Kidney tubule cell (primary cell): ENCODE measurements at places on chromosomes 3 and 15.

GRCh38 chr3:129132097-129132866 lies 10.7 kb upstream of the RAB43 start:
- no peak for DNase-seq

DNA sequence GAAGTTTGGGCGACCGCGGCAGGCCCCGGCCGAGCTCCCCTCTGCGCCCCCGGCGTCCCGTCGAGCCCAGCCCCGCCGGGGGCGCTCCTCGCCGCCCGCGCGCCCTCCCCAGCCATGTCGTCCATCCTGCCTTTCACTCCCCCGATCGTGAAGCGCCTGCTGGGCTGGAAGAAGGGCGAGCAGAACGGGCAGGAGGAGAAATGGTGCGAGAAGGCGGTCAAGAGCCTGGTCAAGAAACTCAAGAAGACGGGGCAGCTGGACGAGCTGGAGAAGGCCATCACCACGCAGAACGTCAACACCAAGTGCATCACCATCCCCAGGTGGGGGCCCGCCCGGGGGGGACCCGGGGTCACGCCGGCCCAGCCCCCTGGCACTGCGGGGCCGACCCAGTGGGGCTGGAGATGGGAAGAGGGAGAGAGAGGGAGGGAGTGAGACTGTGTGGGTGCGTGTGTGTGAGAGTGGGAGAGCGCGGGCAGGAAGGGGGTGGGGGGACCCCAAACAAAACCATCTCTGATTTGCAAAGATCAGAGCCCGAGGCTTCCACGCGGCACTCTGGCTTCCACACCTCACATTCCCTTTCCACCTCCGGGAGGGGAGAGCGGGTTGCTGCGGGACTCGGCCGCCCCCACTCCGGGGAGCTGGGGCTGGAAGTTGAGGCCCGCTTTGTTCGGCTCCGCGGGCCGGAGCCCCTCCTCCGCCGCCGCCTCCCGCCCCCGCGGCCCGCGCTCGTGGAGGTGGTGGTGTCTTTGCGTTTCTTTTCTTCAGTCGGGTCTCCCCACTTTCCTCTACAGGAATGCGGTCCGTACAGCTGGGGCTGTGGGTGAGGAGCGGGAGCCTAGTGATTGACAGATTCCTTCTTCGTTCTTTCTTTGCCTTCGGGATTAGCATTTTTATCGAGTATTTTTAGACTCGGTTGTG lies 898 bp downstream of the SMAD3 start:
- no peak for DNase-seq

DNA sequence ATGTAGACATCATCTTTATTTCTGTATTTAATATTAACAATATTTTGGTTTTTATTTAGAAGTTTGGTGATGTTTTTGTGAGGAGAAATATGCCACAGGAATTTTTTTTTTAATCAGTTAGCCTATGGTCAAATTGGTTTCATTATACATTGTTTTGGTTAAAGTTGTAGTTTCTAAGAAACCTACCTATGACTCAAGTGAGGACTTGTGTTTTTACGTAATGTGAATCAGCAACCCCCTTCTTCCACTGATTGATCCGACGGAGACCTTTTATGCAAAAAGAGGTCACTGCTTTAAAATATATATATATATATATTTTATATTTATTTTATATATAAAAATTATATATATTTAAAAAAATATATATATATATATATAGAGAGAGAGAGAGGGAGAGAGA lies 698.1 kb downstream of the FHIT start:
- no peak for DNase-seq

GRCh38 chr15:29677871-29678461 lies 144.3 kb downstream of the TJP1 start:
- DNase-seq: no peak

- DNase-seq: no peak
These were observed 184.5 kb downstream of the NR1D2 start for GRCh38 chr3:24129549-24129948.

DNA sequence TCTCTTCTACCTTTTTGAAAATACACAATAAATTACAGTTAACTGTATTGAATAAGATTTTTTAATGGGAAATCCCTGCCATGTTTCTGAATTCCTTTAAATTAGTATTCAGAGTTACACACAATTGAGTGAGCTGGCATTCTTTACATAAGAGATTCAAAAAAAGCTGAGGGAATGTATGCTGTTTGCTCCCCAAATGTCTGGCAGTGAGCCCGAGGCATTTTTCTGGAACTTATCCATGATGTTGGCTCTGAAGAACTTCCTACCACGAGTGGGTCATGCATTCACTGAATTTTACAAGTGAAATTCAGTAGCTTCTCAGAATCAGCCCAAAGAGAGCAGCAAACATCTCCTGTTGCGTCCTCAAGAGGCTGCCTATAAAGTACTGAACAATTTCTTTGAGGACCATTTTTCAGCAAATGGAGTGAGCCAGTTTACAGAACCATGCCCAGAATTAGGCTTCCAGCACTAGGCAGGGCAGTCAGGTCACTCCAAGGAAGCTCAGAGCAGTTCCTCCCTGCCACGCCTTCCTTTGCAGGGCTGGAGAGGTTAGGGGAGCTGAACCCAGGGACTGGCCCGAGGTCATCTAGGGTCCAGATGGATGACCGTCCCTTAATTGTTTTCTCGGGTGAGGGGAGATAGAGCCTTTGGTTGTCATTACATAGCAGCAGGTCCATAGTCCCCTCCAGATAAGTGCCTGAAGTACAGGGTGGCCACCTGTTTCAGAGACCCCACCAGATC lies 21.2 kb downstream of the GABRA5 start:
- DNase-seq: no peak

DNA sequence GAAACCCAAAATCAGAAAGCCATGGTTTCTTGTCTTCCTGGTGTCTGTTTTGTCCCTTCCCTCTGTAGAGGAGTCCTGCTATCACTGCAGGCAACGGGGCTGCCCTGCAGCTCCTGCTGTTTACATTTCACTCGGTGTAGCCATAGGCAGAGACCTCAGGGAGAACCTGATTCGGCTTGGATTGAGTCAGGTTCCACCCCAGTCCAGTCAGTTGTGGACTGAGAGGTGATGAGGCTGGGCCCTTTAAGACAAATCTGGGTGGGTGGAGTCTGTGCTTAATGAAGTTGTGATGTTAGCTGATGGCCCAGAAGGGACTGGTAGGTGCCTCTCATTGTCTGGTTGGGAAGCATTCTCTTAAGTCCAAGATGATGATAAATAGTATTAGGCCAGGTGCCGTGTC lies 35.7 kb downstream of the FLNB start:
- DNase-seq: peak; percentile 36

DNA sequence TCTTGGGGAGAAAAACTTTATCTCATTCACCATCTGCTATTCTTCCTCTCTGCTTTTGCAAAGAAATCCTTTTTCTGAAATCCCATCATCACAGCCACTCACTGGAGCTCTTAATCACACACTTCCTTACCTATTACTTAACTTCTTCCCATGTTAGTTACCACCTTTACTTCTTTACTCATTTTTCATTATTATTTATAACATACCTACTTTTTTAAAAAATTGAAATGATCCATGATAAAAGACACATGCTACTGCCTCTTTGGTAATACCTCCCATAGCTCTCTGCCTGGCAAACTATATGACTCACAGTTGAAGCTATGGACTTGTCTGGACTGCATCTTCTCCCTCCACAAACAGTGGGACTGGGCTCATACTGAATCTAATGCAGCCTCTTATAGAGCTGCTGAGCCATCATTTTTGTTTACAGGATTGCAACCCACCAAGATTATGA lies 150.3 kb downstream of the TNIK start:
- peak; percentile 59 for DNase-seq

GRCh38 chr3:195170496-195170895 lies 100.5 kb downstream of the XXYLT1 start:
- no peak for DNase-seq

GRCh38 chr15:70336425-70337009 lies 238.8 kb upstream of the TLE3 start:
- DNase-seq: no peak

DNA sequence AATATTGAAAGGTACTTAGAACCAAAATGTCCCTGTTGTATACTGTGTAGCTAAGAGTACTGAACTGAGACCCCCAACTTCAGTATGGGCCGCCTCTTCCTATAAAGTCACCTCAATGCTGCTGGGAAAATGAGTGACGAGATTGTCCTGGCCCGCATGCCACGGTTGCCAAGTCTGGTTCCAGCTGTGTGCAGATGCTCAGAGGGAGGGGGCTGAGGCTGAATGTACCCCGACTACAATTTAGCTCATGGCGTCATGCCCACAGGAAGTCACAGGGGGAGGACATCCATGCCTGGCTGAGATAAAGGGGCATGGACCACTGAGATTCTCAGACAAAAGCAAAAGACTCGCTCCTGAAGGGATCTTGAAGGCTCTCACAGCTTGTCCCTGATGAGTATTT lies 271.1 kb downstream of the NTRK3 start:
- DNase-seq: no peak

GRCh38 chr15:38522922-38523321 lies 41.7 kb downstream of the RASGRP1 start:
- no peak for DNase-seq

- no peak for DNase-seq
These were observed 55.2 kb downstream of the PXYLP1 start for GRCh38 chr3:141286856-141287255.

- peak; percentile 57 for DNase-seq
These were observed 301.8 kb upstream of the MCTP2 start for GRCh38 chr15:93929375-93930094.

DNA sequence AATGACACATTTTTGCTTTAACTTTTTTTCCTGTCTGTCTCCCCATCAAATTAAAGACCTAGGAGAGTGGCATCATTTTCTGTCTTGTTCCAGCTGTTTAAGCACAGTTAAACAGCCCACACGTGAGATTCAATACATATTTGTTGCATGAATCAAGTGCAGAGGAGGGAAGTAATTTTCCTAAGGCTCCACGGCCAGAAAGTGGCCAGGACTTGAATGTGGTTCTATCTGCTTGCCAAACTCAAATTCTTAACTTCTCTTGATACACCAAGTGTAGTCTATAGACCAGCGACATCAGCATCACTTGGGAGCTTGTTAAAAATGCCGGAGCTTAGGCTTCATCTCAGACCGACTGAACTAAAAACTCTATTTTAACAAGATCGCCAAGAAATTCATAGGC lies 724.8 kb upstream of the CFAP20DC start:
- DNase-seq: peak; percentile 69

GRCh38 chr3:73280746-73281145 lies 219.3 kb downstream of the EBLN2 start:
- no peak for DNase-seq

- no peak for DNase-seq
These were observed 22.2 kb upstream of the FBN1 start for GRCh38 chr15:48667701-48668100.

DNA sequence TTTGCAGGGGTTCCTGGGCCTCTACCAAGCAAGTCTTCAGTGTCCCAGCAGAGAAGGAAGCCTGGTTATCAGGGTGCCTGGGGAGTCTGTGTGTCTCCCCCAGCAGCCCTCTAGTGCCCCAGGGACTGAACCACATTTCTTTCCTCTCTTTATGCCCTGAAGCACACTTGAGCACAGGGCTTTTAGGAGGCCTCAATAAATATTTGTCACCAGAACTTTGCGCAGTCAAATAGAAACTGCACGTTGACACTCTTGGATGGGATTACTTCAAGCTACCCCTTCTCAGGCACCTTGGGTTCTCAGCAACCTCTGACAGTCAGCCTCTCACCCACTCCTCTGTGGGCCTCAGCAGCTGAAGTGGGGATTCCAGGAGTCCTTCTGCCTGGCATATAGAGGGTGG lies 226.6 kb upstream of the HES1 start:
- no peak for DNase-seq

- no peak for DNase-seq
These were observed 74.1 kb downstream of the MME start for GRCh38 chr3:155154255-155154654.

- no peak for DNase-seq
These were observed 243.8 kb downstream of the OTOL1 start for GRCh38 chr3:161740421-161740820.

DNA sequence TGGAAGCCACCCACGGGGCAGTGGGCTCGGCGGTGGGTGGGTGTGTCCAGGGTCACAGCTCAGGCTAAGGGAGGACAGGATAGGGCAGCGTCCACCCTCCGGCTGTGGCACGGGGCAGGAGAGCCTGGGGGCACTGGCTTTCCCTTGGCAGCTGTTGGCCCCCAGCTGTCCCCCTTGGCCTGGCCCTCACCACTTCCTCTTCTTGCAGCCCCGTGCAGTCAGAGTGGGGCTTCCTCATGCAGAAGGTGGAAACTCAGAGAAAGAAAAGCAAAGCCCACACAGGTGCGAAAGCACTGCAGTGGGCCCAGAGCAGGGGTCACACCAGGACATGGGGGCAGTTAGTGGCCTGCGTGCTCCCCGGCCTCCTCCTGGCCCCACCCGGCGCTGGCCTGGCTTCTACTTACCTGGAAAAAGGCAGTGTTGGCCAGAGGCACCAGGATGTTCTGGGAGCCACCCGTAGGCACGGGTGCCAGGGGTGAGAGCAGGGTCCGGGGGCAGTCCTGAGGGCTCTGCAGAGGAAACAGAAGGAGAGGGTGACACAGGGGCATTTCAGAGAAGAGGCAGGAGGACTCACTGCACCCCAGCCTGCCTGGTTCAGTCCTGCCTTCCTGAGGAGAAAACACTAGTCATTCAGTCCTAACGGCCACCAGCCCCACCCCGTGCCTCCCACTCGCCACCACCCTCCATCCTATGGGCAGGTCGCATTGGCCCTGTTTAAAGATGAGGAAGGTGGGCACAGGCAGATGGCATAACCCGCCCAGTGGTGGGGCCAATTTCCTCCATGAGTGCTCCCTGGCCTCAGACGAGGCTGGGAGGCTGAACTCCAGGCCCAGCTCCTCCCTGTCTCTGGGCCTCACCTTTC lies 28.3 kb downstream of the PLXND1 start:
- no peak for DNase-seq

- no peak for DNase-seq
These were observed 1455.9 kb downstream of the SI start for GRCh38 chr3:163622384-163622783.

GRCh38 chr3:88364926-88365325 lies 215.2 kb downstream of the C3orf38 start:
- DNase-seq: no peak

DNA sequence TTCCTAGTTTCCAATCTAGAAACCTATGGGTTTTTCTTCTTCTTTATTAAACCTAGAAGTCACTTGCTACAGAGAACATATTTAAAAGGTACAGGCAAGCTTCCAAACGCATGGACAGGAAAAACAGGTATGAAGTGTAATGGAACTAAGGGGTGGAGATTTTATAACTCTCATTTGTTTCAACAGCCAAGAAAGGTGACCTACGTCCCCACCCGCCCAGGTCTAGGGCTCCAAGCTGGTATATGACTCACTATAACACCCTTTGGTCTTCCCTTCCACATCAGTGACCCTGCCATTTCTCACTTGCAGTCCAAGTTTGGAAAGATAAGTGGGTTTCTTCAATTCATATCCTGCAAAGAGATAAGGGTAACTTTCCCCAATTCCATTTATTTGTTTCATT lies 6.0 kb upstream of the LIPH start:
- peak; percentile 86 for DNase-seq
